D721Med (cell line): ENCODE measurements at places on chromosomes 4 and X.

GRCh38 chrX:30895370-30895769, 6.3 kb upstream of the TAB3 start:
- DNase-seq: no peak

- no peak for DNase-seq
These were observed 17.2 kb upstream of the MSL3 start for GRCh38 chrX:11740794-11741193.

- no peak for DNase-seq
These were observed 61.1 kb downstream of the HDX start for GRCh38 chrX:84441143-84441542.

GRCh38 chrX:111892375-111892774, 16.4 kb downstream of the TRPC5OS start:
- DNase-seq: no peak

DNA sequence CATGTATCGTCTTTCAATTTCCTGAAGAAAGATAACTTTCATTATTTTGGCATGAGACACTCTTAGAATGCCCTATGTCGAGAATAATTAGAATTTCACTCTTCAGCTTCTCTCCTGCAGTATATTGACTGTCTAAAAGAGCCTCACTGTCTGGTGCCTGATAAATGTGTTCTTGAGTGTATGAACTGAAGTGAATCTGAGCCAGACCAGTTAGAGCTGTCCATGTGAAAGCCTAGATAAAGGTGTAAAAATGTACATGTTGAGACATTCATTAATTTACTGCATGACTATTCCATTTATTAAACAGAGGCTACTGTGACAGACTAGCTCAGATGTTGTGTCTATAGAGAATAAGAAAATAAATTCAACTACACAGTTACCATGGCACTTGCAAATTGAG, 283.2 kb downstream of the PCDH18 start:
- no peak for DNase-seq

DNA sequence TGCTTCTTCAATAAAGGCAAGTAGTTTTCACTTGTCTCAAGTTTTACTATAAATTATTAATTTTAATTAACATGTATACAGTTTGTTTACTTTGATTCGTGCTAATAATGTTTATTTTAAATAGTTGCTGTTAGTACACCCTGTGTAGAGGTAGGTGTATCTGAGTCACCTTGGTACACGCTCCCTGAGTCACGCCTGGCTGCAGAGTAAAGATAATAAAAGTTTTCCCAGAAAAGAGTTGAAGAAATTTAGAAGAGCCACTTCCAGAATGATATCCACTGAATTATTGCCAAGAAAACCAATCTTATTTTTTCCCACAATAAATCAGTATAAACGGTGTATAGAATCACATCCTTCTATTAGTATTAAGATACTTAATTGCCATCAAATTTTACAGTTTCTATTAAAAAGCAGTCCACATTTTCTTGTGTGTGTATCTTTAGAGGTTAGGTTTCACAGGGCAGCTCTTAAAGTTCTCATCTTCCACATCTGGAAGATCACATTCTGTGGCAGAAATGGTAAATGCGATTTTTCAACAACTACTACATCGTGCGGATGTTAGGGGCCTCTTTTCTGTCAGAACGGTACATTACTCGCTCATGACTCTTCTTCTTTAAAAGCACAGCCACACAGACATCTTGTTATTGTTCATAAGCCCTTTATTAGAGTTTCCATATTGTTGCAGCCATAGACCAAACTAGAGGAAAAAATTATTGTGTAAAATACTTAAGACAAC, 55.4 kb downstream of the HADH start:
- no peak for DNase-seq

DNA sequence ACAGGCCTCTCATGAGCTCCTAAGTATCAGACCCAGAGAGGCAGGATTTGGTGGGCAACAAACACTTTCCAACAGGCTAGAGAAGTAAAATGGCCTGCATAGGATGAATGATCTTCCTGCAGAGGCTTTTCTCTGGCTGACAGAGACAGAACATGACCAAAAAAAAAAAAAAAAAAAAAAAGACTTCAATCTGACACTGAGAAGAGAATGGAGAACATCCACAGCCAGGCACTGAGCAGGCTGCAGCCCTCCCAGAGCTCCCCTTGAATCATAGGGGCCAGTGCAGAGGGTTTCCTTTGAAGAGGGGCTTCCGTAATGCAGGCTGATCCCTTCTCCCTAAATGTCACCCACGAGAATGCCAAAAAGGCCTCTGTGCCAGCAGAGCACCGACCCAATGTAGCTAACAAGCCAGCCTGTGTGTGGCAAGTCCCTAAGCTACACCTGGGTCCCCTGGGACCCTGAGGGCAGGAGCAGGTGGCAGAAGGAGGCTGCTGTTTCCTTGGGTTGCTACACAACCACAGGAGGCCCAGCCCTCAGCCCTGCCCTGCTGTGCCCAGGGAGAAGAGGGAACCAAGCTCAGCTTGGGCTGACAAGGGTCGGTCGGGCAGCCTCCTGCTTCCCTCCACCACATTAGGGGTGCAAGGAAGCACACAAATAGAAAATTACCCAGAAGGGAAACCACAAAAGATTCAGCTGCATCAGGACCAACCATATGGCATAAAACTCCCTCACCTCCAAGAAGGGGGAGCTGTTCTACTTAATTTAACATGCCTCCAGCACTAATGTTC, 55.6 kb downstream of the MAP7D2 start:
- no peak for DNase-seq

GRCh38 chr4:112560084-112560483, 44.1 kb upstream of the NEUROG2 start:
- DNase-seq: no peak

DNA sequence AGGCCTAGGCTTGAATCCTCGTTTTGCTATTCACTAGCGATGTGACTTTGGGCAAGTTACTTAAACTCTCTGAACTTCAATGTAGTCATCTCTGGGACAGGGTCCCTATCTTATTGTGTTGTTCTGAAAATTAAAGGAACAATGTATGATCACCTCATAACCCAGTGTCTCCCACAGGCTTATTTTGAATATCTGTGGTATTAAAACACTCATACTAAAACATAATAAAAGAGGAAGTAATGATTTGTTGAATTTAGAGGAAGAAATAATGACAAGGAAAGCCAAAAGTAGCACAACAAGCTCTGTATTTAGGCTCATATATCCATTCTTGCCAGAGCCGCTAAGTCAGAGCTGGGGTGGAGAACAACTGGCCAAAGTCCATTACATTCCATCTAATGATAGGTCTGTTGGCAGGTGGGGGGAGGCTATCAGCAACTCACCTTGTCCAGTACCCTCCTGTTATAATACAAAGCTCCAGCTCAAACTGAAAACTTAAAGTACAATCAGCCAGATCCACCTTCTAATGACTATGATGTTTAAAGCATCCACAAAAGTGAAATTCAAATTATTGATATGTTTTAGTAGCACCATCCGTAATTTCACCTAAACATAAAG, 64.5 kb upstream of the LSM6 start:
- DNase-seq: no peak

GRCh38 chr4:53653484-53654053, 62.3 kb upstream of the LNX1 start:
- no peak for DNase-seq

- no peak for DNase-seq
These were observed 921.9 kb upstream of the DIAPH2 start for GRCh38 chrX:95762716-95763115.

DNA sequence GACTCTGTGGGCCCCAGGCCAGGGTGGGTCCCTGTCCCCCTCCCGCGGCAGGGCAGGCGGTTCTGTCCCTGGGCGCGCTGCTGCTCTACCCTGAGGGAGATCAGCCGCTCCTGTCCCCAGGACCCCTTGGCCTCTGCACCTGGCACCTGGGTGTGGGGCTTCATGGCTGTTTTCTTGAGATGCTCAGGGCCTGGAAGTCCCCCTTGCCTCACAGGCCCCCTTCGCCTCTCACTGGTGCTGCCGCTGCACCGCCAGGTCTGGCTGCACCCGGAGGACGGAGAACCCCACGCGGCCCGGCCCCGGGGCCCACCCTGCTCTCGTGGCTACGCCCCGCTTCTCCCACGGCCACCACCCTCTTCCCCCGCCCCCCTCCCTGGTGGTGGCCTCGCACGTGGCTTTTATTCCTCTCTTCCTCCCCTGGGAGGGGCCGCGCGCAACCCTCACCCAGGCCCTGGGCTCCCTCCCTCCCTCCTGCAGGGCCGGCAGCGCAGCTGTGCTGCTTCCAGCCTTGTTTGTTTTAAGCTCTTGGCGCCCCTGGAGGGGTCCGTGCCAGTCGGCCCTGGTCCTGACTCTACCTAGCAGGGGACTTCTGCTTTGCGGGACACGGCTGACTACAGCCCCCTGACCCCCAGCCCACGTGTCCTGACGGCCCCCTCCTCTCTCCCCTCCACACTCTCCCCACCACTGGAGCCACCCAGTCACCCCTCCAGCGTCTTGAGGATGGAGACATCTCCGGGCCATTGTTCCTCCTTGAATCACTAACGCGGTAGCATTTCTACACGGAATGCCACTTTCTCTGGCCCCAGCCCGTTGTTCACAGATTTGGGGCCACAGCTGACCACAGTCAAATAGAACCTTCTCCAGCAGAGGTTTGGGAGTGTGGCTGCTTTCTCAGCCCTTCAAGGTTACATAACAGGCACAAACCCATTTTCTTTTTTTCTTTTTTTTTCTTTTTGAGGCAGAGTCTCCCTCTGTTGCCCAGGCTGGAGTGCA, 20.6 kb upstream of the CLDN24 start:
- no peak for DNase-seq

DNA sequence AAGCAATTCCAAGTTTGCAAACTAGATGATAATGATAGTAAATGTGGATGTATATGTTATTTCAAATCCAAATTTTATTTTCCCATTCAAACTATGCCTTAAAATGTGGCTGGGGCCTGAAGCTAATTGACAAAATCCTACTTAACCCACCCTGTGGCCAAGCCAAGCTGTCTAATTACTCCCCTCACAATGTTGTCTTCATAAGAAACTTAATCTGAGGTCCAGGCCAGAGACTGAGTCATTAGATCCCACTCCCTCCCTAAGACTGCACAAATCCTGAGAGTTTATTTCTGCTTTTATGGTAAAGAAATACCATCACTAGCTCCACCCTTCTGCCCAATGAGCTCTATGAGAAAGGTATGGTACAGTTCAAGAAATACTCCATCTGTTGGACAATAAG, 16.6 kb downstream of the SMPX start:
- DNase-seq: no peak

DNA sequence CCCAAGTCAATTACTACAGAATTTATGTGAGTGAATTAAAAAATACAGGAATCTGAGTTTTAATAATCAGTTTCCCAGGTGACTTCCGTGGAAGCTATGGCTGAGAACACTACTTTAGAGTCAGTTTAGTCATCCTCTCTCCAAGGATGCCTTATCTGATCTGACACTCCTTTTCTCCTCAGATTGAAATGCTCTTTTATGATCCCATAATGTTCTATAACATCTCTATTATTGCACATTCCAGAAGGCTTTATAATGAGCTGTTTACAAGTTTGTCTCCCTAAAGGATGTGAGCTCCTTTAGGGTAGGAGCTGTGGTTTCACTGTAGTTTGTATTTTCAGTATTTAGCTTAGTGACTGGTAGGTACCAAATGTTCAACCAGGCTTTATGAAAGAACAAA, 90.0 kb downstream of the GPRIN3 start:
- no peak for DNase-seq

DNA sequence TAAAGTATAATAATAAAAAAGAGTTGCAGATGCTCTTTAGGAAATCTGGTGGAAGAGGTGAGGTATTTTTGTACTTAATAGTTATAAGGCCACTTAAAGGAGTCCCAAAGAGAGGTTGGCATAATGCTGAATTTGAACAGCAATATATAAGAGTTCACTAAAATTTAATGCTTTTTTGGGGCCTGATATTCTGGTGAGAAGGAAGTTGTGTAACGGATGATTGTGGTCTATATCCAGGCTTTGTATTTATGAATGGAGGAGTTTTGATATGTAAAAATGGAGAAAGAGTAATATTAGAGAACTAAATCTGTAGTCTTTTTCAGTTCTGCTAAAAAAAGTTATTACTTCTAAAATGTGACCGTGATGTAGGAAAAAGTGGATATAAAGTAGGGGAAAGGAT, 20.4 kb downstream of the BMP2K start:
- no peak for DNase-seq

GRCh38 chrX:71955530-71956120, 45.0 kb downstream of the NHSL2 start:
- no peak for DNase-seq

DNA sequence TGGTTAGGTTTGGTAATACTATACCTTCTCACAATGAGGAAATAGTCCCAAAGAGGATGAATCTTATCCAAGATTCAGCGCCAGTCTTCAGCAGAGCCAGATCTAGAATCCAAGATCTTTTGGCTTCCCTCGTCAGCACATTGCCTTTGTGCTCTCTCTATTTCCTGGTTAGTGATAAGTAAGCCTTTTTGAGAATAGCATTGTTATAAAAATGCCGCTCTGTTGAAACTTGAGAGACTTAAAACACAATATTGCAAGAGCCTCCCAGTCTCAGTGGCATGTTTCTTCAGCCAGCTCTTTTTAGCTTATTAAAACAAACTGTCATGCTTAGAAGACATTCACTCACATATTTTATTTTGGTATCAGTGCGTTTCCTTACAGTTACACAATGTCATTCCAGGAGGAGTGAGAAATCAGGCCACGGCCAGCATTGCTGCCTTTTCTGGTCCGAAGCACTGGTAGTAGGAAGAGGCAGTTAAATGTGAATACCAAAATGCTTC, 141.4 kb downstream of the KLHL8 start:
- DNase-seq: no peak

GRCh38 chr4:186881521-186882220, 158.0 kb upstream of the FAT1 start:
- no peak for DNase-seq

GRCh38 chr4:182177166-182177565, 66.0 kb upstream of the TENM3 start:
- no peak for DNase-seq

- no peak for DNase-seq
These were observed 22.3 kb downstream of the TMPRSS11D start for GRCh38 chr4:67861513-67861912.

- no peak for DNase-seq
These were observed 63.6 kb downstream of the STARD8 start for GRCh38 chrX:68710870-68711576.

GRCh38 chr4:124579896-124580295, 132.6 kb downstream of the ANKRD50 start:
- DNase-seq: no peak

DNA sequence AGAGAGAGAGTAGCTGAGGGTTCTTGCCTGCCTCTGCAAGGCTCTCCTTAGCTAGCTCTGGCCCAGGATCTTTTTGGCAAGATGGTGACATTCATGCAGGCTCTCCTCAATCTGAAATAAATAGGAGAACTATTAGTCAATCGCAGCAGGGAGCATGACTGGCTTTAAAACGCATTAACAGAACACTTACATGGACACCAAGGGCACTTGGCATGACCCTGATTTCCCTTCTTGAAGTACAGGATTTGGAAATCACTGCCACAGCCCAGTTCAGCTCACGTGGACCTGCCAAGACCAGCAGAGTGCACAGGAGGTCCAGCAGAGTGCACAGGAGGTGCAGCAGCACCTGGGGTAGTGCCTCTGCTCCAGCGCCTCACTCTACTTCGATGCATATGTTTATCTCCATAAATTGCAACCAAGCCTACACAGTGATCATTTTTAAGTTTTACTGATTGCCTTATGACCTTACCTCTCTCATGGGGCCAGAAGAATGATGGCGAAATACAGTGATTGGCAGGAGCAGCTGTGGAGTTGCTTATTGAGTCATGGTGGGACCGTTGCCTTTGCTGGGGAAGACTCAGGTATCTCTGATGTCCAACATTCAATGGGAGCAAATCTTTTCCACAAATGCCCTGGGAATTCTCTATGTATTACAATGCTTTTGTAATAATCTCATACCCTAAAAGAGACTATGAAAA, 122.4 kb downstream of the SYNPO2 start:
- no peak for DNase-seq
